ENCODE measurements at places on chromosomes 1 and 21.

- DNase-seq: no peak
Measured at GRCh38 chr1:220879509-220880361, 492 bp downstream of the HLX start.

DNA sequence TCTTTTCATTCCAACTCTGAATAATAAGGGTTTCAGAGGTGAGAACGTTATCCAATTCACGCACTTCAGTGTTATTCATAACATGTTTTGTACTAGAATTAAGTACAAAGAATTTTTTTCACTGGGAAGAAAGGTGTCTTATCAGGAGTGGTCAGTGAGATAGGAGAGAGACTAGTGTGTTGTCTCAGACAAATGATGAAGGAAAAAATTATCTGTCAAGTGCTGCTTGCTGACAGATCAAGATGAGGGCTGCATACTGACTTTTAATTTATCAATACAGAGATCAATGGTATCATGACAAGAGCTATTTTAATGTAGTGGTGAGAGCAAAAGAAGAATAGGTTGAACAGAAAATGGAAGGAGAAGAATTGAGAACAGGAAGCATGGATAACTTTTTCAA lies 402.4 kb downstream of the KCNT2 start:
- no peak for DNase-seq

- no peak for DNase-seq
Measured at GRCh38 chr1:58580186-58580585, 3.1 kb upstream of the TACSTD2 start.

DNA sequence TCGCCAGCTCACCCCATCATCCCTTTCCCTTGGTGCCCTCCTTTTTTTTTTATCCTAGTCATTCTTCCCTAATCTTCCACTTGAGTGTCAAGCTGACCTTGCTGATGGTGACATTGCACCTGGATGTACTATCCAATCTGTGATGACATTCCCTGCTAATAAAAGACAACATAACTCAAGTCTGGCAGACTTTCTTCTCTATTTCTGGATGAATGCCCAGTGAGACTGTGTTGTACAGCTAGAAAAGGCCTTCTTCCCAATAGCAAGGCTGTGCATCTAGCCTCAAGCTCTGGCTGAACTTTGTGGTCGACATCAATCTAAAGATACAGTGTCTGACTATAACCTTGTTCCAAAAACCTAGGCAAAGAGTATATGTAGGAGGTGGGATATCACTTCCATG lies 6.4 kb downstream of the IL24 start:
- no peak for DNase-seq

- DNase-seq: no peak
Measured at GRCh38 chr1:53681351-53681976, 57.5 kb downstream of the GLIS1 start.

- no peak for DNase-seq
Measured at GRCh38 chr1:150386592-150386991, 22.6 kb downstream of the RPRD2 start.

- DNase-seq: no peak
Measured at GRCh38 chr21:25942135-25942534, 207.4 kb downstream of the GABPA start.

DNA sequence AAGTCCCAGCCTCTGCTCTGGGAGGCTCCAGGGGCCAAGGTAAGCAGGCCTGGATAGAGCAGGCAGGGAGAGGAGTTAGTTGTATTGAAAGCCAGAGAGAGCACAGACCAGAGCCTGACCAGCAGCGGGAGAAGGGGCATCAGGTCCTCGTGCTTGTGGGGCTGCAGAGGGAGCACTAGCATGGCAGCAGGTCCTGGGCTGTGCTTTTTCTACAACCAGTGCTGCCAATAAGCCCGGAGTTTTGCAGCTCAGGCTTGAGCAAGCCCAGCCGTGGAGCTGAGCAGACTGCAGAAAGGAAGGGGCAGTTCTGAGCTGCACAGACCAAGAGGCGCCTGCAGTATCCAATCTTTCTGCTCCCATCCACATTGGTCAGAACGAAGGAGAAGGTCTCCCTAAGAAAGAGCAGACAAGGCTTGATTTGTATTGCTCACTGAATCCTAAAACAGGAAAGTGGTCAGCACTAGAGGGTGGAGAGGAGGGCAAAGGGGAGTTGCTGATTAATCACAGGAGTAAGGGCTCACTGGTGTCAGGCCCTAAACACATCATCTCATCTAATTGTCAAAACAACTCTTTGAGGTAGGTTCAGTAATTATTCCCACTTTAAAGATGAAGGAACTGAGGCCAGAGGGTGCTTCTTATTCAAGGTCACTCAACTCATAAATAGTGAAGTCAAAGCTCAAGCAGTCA lies 2.7 kb downstream of the DENND2D start:
- DNase-seq: peak; percentile 64

DNA sequence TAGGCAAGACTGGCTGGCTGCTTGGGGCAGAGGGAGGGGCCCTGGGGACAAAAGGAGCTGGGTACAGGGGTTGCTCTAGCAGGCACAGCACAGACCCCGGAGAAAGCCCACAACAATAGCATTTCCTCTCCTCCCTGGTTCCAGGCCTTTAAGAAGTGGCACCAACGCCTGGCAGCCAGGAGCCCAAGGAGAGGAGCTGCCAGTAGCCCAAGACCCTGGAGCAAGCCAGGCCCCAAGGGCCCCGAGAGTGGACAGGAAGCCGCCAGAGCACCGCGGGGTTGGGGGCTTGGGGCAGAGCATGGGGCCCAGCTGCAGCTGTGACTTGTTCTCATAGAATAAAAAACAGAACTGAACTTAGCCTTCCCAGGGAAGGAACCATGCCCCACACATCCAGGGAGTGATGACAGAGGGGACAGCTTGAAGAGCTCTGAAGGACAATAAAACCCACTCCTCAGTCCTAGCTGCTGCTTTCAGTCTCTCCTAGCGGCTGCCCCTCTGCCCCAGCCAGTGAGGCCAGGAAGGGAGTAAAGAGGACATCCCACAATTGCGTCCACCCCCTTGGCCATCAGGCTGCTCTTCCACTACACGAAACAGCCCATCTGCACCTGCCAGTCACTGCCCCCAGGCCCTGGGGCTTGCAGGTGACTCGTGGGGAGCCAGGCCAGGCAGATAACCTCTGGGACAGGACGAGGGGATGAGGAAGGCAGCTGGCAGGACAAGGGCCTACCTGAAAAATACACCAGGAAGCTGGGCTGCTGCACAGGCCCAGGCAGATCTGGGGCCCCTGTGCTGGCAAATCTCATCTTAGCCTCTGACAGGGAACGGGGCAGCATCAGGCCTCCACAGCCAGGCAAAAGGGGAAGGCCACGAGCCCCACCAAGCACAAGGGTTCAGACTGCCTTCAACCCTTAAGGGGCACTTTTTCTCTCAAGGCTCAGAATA lies 16.4 kb downstream of the MTHFR start:
- DNase-seq: no peak

- DNase-seq: no peak
Measured at GRCh38 chr1:33477451-33477850, 5.0 kb downstream of the ZSCAN20 start.

GRCh38 chr21:46035809-46036695 lies 54.5 kb downstream of the COL6A1 start:
- no peak for DNase-seq

DNA sequence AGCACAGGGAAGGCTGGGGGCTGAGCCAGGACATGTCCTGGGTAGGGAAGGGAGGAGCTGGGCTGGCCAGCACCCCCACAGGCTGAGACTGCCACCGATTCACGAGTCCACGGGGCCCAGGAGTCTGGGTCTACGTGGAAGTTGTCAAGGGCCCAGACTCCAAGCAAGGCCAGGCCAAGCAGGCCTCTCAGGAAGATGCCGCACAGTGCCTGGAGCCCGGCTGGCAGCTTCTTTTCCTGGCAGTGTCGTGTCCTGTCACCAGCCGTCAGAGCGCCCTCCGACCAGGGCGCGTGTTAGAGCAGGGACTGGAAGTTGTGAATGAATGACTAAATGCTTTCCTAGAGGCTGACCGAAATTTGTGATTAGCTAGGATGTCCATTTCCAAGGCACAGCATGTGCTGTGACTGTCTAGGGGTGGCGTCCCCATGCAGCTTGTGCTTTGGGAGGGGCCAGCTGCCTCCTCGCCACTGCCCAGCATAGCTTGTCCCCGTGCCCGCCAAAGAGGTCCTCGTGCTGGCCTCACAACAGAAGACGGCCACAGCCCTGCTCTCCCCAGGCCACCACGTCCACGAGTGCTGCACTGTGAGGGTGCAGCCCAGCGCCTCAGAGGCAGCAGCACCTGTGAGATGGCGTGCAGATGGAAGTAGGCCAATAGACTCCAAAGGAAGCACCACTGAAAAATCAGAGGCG lies 147.4 kb upstream of the COL6A1 start:
- DNase-seq: no peak

DNA sequence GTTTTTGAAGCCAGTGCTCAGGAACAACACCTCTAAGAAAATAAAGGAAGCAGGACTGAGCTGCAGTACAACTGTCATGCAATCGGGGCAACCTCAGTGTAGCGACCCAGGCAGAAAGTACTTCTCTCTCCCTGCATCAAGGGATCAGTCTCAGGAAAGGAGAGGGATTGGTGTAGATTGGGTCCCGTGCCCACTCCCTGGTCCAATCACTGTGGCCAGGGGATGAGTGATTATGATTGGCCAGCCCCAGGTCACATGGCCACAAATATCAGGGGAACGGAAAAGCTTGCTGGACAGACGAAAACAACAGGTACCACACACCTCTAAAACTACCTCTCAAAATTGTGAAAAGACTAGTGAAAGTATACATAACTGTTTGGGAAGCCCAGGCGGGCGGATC lies 136.2 kb upstream of the F3 start:
- DNase-seq: no peak

DNA sequence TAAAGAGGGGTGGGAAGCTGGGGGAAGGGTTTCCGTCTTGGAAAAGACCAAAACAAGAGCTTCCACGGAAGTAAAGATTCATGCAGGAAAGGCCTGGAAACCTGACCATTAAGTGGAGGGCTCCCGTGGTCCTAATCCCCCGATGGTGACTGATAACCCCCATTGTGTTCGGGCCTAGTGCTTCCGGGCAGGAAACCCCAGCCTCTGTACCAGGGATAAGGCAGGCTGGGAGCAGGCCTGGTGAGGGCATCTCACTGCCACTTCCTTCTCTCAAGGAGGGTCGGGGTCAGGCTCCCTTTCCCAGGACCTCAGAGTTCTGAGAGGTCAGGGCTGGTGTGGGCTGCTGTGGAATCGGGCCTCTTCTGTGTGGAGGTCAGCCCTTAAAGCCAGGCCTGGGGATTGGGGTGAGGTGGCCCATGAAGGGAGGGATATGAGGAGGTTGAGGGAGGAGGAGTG lies 136.9 kb downstream of the CDC7 start:
- no peak for DNase-seq

DNA sequence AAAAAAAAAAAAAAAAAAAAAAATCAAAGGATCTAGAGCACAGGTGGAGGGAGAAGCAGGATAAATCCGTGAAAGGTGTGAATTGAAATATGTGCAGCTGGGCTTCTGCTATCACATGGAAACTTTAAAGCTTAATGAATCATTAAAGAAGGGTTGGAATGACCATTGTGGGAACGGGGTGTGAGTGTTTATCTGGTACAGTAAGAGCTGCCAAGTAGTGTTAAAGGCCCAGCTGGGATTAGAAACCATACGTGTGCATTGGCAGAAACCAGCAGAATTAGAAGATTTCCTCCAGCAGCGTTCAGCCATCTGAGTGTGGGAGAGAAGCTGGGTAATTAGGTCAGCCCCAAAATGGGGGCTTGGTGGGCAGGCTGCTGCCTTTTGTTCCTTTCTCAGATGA lies 13.5 kb downstream of the FALEC start:
- no peak for DNase-seq

DNA sequence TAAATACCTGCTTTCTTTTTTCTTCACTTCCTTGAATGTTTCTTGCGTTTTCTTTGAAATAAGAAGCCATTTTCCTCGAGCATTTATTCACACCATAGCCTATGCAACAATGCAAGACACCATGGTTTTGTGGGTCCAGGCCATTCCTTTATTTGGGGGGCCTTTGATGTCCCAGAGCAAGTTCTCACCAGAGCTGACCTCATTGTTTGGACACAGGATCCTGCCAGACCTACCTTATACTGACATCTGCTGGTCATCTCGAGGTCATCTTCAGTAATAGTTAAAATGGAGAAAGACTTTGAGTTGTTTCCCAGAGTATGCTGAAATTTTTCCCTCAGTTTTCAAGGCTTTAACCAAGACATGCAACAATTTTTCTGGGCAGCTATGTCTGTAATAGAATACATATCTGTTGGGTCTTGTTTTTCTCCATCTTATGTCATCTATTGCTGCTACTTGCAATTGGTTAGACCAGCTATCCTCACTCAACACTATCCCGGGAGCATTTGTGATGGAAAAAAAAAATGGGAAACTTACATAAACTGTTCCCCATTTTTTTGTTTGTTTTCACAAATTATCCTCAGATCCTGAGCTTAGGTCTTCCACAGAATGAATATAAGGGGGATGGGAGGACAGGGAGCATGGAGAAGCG lies 34.0 kb upstream of the BACE2 start:
- no peak for DNase-seq

GRCh38 chr1:9292361-9293240 lies at the start of gene SPSB1:
Gene SPSB1 (plus strand): TSS chr1:9292894. CDS start chr1:9355892, 62,998 bp downstream.
- no peak for DNase-seq

- DNase-seq: no peak
Measured at GRCh38 chr1:234969011-234969441, 159.6 kb downstream of the TOMM20 start.

- no peak for DNase-seq
Measured at GRCh38 chr1:54045496-54045895, 7.5 kb downstream of the TMEM59 start.

- no peak for DNase-seq
Measured at GRCh38 chr1:218163371-218163770, 121.7 kb upstream of the RRP15 start.

DNA sequence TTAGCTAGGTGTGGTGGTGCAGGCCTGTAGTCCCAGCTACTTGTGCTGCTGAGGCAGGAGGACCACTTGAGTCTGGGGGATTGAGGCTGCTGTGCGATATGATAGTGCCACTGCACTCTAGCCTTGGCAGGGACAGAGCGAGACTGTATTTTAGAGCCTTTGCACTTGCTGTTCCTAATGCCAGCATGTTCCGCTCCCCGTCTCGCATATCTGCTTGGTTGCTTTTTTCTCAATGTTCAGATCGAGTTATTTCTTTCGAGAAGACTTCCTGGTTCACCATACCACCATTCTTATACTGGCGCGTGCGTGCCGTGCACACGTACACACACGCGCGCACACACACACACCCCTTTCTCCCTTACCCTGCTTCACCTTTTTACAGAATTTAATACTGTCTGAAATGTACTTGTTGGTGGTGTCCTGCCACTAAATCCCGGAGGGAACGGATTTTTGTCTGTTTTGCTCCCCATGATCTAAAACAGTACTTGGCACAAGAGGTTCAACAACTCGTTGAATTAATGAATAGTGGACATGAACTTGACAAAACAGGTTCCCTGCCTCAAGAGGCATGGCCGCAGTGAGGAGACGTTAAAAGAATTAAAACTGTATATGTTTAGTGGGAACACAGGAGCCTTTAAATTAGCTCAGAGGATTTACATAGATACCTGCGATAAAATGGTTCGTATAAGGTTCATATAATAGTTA lies 1.1 kb upstream of the RPRD2 start:
- DNase-seq: no peak

DNA sequence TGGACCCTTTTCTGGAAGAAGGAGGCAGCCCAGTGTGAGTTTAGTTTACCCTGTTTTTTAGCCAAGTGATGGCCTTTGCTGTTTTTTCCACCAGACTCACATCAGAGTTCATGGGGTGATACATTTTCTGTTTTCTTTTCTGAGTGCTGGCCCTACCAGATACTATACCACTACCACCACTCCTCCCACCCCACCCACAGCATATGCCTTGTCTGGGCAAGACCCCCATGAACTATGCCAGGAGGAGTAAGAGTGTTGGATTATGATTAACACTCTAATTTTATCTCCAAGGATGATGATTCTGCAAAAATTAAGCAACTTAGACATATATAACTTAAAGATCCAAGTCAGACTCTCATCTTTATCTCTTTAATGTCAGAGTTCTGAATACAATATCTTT lies 26.1 kb downstream of the FABP3 start:
- DNase-seq: no peak

Data from NK-92 treated with Interleukin-12 subunit alpha and Interleukin-12 subunit beta, amount 100 ng/mL, for 24 hours (cell line).